Glomerular endothelial cell (primary cell): ENCODE measurements at places on chromosomes 12 and 14. TPM values are rescaled to one million over a fixed set of nuclear protein-coding genes. Genes with fewer than 3 reads are reported as not detected.

CPNE6 gene
- total RNA-seq, result not detected in 2 replicates

DNA sequence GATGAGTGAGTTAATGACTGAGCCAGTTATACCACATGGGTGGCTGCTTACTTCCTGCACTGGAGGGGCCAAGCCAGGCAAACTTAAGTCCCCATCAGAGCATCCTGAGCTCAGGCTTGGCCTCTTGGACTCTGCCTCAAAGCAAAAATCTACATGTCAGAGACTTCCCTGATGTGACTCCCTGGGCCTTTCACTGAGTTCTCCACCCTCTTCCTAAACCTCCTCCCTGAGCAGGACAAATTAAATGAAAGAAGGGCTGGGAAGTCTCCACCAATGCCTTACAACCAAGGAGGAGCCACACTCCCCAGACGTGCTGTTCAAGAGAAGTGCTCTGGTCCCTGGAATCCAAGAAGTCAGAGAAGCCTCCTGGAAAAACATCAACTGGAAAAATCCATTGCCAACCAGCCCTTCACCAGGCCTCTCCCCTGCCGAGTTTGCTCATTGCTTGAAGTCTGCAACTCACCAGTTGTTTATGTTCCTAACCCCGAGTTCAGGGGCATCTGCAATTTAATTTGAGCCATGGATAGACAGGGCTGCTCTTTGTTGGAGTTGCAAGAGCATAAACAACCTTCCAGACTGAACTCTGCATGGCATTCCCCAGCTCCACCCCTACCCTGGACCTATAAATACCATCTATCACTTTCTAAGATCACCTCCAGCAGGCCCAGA, 160.5 kb downstream of the ANO2 start:
- no peak for DNase-seq

SETD3 gene
- total RNA-seq, result 44.8 and 53.9 TPM in 2 replicates

DNA sequence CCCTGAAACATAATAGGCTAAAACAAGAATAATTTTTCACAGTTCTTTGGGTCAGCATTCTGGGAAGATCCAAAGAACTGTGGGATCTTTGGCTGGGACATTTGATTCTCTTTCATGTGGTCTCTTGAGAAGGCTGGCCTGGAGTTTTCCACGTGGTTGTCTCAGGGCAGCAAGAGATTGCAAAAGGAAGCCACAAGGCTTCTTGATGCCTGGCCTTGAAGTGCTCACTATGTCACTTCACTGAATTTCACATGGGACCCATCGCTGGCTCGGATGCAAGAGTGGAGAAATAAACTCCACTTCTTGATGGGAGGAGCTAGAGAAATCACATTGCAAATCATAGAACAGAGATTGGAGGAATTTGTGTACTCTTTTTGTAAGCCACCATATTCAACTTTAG, 343.4 kb downstream of the MED13L start:
- no peak for DNase-seq

GRCh38 chr12:106760184-106760531, 14.3 kb upstream of the RIC8B start:
- DNase-seq, result no peak

DNA sequence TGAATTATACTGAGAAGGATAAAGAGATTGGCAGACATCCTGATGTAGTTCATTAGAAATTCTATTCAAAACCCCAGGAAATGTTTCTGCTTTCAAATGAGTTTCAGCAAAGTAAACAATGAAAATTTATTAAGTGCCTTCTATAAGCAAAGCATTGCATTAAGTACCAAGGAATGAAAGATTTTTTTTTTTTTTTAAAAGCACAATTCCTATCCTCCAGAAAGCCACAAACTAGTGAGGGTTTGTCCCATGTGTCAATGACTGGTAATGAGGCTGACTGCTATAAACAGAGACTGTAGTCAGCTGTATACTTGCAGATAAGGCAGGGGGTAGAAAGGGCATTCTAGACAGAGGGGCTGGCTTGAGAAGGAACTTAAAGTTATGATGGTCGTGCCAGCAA, 6.7 kb downstream of the ANO4 start:
- DNase-seq, result no peak

FOXG1 gene
- not detected in 2 replicates for total RNA-seq

ADAM20 gene
- 0.10 and 0.47 TPM in 2 replicates for total RNA-seq

DNA sequence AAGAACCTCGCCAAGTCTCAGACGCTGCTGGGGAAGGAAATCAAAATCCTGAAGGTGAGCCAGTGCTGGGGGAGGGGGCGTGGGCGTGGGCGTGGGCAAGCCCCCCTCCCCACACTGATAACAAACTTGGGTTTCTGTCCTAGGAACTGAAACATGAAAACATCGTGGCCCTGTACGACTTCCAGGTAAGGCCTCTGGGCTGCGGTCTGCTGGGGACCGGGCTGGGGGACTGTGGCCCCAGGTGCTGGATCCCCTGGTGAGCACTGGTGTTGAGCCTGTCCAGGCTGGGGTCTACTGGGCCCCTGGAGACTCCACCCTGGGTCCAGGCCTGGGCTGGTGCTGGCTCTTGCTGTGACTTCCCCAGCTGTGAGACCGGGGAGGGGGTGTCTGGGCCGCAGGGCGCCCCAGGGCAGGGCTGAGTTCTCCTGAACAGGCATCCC, 1.2 kb downstream of the ULK1 start:
- DNase-seq, result no peak

GRCh38 chr12:51244269-51244668, 5.6 kb downstream of the DAZAP2 start:
- no peak for DNase-seq
